ENCODE measurements at places on chromosomes 4 and X. TPM values are rescaled to one million over a fixed set of nuclear protein-coding genes. Genes with fewer than 3 reads are reported as not detected.

The MAGEA1 gene
- total RNA-seq, result not detected

DNA sequence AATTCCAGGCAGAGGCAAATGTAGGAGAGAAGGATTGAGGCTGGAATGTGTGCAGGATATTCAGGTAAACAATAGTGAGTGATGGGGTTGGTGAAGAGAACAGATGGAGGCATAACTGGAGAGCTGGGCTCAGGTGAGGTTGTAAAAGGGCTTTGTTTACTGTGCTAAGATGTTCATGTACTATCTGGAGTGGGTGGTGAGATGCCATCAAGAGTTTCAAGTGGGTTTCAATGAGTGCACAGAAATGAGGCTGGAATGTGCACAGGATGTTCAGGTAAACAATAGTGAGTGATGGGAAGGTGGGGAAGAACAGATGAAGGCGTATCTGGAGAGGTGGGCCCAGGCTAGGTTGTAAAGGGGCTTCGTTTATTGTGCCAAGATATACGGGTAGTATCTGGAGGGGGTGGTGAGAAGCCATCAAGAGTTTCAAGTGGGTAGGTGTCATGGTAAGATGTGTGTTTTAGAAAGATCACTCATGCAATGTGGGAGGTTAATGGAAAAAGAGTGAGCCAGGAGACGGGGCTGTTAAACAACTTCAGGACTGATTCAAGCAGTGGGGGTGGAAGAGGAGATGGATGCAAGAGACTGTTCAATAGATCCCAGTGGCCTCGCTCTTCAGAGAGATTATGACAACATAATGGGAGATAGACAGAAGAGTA is 25.4 kb upstream of the NMU start:
- H3K27ac ChIP-seq, result no peak overlapping the region
- no peaks in the 10 kb centered on the region for H3K36me3 ChIP-seq
- DNase-seq, result no peak
- no peak overlapping the region for H3K4me3 ChIP-seq
- no peaks in the 10 kb centered on the region for H3K4me1 ChIP-seq

- H3K27me3 ChIP-seq, result no peaks in the 10 kb centered on the region
- H3K27ac ChIP-seq, result no peak overlapping the region
- no peaks in the 10 kb centered on the region for H3K36me3 ChIP-seq
- no peak for DNase-seq
- no peak overlapping the region for H3K4me3 ChIP-seq
Measured at GRCh38 chrX:44344194-44344593, 722 bp upstream of the EFHC2 start.

GRCh38 chr4:76720121-76720520 is 177.8 kb downstream of the SOWAHB start:
- H3K4me1 ChIP-seq, result no peaks in the 10 kb centered on the region
- H3K27ac ChIP-seq, result no peak overlapping the region
- H3K36me3 ChIP-seq, result no peaks in the 10 kb centered on the region
- no peaks in the 10 kb centered on the region for H3K27me3 ChIP-seq
- H3K4me3 ChIP-seq, result no peak overlapping the region

DNA sequence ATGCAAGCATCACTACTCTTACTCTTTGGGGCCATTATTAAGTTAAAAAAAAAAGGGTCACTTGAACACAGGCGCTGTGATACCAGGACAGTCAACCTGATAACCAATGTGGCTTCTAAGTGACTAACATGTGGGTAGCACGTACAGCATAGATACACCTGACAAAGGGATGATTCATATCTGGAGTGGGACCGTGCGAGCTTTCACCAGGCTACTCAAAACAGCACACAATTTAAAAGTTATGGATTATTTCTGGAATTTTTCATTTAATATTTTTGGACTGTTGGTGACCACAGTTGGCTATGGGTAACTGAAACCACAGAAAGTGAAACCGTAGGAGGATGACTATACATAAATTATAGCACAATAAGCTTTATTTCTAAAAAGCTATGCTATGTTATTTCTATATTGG is 113.8 kb upstream of the STIM2 start:
- no peaks in the 10 kb centered on the region for H3K4me1 ChIP-seq
- DNase-seq, result no peak
- H3K4me3 ChIP-seq, result no peak overlapping the region
- H3K27me3 ChIP-seq, result no peaks in the 10 kb centered on the region
- no peak overlapping the region for H3K27ac ChIP-seq

DNA sequence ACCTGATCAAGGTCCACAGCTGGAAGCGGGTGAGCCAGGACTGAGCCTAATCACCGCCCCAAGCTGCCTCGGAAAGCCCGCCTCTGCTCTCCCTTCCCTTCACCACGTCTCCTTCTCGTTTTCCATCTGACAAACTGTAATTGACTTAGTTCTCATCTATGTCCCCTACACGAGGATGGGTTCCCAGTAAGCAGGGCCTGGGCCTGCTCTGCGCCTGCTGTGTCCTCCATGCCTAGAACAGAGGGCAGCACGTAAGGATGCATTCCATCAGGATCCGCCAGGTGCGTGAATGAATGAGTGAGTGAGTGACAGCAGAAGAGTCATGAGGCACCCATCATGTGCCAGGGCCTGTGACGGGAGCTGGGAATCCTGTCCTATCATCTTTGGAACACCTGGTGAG is 86.7 kb downstream of the JAKMIP1 start:
- no peak for DNase-seq
- H3K4me3 ChIP-seq, result no peak overlapping the region
- H3K27ac ChIP-seq, result no peak overlapping the region
- no peaks in the 10 kb centered on the region for H3K36me3 ChIP-seq
- no peaks in the 10 kb centered on the region for H3K27me3 ChIP-seq
- H3K4me1 ChIP-seq, result no peaks in the 10 kb centered on the region

DNA sequence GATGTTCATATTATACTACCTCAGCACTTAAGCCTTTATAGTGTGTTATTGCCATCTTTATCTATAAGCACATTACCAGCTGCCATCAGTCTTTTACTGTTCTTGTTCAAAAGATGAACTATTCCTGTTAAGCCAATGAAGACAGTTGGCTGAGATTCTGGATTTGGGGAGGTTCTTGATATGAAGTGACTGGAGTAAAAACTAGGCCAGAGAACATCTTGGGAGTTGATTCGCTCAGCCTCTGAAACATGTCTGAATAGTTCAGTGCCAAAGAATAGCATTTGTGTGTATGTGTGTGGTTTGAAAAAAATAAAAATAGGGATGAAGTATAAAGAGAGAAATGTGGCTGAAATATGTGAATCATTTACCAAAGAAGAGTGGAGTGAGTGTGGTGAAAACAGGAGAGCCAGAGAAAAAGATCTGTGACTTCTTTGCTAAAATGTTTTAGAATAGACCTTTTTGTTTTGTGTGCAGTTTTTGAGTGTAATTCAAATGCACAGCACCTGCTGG is 15.2 kb downstream of the EXOC1 start:
- H3K36me3 ChIP-seq, result peaks cover 10% of the 10 kb centered on the region
- DNase-seq, result no peak
- H3K4me1 ChIP-seq, result peaks cover 21% of the 10 kb centered on the region
- H3K27me3 ChIP-seq, result no peaks in the 10 kb centered on the region
- no peak overlapping the region for H3K27ac ChIP-seq

- DNase-seq, result no peak
- no peak overlapping the region for H3K27ac ChIP-seq
- no peaks in the 10 kb centered on the region for H3K4me1 ChIP-seq
- H3K27me3 ChIP-seq, result no peaks in the 10 kb centered on the region
- H3K4me3 ChIP-seq, result no peak overlapping the region
- H3K36me3 ChIP-seq, result no peaks in the 10 kb centered on the region
Measured at GRCh38 chrX:131918839-131919238, 104.3 kb upstream of the STK26 start.

GRCh38 chr4:147965056-147965455 is 233.2 kb downstream of the ARHGAP10 start:
- H3K4me1 ChIP-seq, result peaks cover 8% of the 10 kb centered on the region
- no peaks in the 10 kb centered on the region for H3K27me3 ChIP-seq
- no peak overlapping the region for H3K4me3 ChIP-seq
- no peak overlapping the region for H3K27ac ChIP-seq
- H3K36me3 ChIP-seq, result no peaks in the 10 kb centered on the region

GRCh38 chr4:127149086-127149485 is 483.7 kb upstream of the INTU start:
- no peaks in the 10 kb centered on the region for H3K36me3 ChIP-seq
- no peaks in the 10 kb centered on the region for H3K27me3 ChIP-seq
- DNase-seq, result no peak
- H3K27ac ChIP-seq, result no peak overlapping the region

DNA sequence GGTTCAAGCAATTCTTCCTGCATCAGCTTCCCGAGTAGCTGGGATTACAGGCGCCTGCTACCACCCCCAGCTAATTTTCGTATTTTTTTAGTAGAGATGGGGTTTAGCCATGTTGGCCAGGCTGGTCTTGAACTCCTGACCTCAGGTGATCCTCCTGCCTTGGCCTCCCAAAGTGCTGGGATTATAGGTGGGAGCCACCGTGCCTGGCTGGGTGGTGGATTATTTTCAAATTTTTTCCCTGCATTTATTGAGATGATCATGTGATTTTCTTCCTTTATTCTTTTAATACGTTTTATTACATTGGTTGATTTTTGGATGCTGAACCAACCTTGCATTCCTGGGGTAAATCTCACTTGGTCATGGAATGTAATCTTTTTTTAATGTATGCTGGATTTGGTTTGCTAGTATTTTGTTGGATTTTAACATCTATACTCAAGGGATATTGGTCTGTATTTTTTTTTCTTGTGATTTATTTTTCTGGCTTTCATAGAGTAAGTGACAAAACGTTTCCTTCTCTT is 30.9 kb downstream of the BMP2K start:
- H3K4me3 ChIP-seq, result no peak overlapping the region
- H3K4me1 ChIP-seq, result no peaks in the 10 kb centered on the region
- no peak overlapping the region for H3K27ac ChIP-seq
- no peaks in the 10 kb centered on the region for H3K36me3 ChIP-seq
